ENCODE measurements at places on chromosomes 12 and 14.

DNA sequence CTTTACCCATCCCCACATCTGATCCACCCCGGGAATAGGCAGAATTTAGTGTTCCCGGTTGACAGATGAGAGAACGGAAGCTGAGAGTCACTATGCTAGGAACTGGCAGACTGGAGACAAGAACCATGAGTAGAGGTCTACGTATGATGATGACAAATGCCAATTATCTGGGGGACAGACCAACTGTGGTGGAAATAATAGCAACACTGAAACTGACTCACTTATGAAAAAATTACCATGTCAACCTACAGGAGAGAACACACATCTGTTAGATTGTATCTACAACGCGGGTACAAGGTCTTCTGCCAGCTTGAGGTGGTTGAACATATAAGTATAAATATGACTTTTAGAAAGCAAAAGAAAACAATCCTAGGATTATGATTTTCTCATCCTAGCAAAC lies 15.4 kb upstream of the SELPLG start:
- DNase-seq: no peak

DNA sequence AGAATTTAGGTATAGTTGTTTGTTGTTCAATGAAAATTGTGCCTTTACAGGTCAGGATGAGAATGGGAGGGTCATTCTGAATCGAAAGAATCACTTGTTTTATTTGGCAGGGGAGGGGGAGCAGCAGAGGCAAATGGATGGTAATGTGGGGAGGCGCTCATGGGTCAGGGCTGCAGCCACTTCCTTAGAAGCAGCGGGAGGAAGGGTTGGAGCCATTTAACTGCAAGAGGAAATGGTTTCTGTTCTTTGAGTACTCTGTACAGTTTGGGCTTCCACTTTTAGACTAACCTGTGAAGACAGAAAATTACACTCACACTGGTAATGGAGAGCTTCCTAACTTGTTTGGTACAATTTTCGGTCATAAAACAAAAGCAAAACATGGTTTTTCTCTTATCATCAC lies 57.2 kb downstream of the PIWIL1 start:
- no peak for DNase-seq

DNA sequence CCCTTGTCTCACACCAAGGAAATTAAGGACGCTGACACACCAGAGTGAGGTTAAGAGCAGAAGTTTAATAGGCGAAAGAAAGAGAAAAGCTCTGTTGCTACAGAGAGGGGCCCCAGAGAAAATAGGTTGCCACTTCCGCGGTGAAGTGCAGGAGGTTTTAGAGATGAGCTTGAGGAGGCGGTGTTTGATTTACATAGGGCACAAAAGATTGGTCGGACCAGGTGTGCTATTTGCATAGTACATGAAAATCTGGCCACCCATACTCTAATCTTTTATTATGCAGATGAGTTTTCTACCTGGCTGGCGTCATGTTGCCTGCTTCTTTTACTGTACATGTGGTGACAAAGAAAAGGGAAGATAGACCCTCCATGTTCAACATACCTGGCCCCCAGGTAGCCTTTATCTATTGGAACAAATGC lies 23.3 kb upstream of the MYF6 start:
- no peak for DNase-seq

DNA sequence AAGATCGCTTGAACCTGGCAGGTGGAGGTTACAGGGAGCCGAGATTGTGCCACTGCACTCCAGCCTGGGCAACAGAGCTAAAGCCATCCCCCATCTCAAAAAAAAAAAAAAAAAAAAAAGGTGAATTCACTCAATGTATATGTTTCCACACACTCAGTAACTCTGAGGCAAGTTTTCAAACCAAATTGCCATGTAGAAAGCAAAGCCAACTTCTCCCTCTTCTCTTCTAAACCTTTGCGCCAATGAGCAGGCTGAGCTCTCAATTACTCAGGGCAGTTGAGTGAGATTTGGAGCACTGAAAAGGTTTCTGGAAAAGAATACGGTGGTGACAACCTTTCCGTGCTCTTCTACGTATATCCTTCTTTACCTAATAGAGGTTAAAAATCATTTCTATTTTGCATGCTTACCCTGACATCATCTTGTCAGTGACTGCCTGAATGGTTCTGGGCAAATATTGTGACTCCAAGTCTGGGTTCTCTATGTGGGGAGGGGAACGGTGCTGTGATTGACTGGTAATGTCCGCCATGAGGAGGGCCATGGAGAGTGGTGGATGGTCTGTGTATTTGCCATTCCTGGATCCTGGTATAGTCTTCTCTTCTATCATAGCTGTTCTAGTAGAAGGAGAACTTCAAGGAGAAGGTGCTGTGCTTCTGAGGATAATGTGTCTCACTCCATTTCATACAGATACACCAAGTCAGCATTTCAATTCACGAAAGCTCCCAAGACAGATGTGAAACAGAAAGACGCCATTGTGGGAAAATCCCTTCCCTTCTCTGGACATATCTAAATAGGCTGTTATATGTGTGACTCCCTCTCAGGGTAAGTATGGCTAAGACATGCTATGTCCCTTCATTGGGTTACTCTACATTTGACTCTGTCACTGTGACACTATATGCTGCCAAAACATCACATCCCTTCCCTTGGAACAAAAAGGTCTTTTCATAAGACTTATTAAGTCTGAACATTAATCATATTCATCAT lies 46.2 kb upstream of the MED13L start:
- DNase-seq: no peak

DNA sequence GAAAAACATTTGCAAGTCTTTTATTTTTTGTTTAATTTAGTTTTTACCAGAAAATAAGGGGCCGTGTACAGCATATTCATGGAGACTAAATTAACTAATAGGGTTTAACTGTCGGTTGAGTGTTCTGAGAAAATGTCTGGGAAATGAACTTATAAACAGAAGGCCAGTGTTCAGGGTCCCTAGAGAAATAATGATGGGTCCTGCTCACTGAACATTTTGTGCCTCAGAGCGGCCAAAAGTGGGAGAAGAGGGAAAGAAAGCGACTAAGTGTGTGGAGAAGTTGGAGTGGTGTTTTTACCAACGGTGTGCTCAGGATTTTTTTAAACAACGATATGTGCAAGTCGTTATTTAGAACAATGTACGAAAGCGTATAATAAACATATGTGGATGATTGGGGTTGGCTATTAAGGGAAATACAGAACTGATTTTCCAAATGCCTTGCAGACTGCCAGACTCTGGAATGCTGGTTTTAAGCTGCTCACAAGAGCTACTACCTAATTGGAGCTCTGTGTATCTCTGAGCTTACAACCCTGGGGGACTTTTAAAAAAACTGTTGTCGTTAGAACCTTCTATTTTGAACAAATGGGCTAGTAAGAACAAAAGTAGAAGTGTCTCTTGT lies 166.7 kb downstream of the SLC38A4 start:
- DNase-seq: no peak

DNA sequence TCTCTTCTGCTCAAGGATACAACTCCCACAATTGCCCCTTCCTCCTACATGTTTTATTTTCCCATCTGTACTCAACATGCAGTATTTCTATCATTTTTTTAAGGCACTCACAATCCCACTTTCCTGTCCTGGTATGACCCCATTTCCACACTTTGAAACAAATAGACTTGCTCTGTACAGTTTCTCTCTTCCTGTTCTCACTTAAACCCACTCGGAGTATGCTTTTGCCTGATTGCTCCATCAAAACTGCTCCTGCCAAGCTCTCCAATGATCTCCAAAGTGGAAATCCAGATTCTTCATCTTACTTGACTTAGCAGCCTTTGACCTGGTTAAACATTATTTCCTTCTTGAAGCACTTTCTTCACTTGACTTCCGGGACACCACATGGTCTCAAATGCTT lies 384.5 kb downstream of the SEC23A start:
- DNase-seq: no peak

DNA sequence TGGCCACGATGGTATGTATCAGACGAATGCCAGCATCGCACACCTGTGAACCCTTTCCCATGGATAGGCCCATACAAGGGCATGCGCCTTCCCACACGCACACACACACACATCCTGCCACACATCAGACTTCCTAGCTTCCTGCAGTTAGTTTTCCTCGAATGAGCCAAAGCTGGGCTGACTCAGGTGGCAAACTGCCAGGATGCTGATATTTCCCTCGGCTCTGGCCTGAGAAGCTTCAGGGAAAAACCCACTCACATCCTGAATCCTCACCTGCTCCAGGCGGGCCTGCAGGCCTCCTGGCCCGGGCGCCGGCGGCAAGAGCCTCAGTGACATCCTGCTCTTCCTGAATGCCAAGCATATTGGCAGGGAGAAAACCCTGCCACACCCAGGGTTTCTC lies 22.4 kb downstream of the CALM1 start:
- DNase-seq: no peak

DNA sequence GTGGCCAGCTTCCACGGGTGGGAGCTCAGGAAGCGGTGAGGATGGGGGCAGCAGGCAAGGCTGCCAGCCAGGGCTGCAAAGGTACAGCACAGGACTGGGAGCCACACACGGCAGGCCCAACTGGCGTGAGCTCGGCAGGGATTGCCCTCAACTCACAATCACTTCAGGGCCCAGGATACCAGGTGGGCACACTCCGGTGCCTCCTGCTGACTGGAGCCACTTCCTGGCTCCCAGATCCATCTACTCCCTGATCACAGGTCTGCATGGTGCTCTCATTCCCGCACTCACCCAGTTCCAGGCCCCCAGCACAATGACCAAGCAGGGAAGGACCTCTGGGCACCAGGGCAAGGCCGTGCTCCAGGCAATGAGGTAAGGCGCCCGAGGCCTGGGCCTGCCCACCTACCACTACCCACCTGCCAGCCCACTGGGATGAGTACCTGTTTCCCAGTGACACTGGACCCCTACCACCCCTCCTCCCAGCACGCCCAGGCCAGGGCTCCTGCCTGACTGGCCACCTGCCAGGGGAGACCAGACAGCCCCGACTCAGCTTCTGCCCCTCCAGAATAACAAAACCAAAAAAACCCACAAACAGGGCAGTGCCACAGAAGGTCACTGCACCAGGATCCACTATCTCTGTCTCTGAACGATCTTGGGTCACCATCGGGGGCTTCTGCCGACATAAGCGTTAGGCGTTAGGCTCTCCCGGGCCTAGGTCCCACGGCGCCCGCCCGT lies 1.8 kb downstream of the JAG2 start:
- DNase-seq: no peak

- DNase-seq: no peak
Observed at GRCh38 chr12:101927999-101928398, 50.6 kb downstream of the DRAM1 start.

DNA sequence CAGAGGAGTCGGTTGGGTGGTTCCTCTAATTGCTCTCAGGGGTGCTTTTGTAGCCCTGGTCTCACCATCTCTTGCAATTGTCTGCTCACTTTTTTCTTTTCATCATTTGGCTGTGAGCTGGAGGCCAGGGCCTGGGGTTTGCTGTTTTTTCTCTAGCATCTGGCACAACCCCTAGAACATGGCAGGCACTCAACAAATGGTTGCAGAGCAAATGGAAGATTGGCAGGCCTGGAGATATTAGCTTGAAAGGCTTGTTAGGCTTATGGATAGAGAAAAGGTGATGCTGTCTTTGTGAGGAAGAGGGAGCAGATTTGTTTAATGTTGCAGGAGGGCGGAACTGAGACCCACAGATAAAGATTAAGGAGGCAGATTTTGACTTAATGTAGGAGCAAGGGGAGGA lies 47.0 kb downstream of the GALNT8 start:
- no peak for DNase-seq

- no peak for DNase-seq
Observed at GRCh38 chr12:67442347-67442841, 173.2 kb downstream of the CAND1 start.

- no peak for DNase-seq
Observed at GRCh38 chr12:102479099-102479885, 1.1 kb downstream of the IGF1 start.

- no peak for DNase-seq
Observed at GRCh38 chr12:6110006-6110405, 14.5 kb downstream of the VWF start.

DNA sequence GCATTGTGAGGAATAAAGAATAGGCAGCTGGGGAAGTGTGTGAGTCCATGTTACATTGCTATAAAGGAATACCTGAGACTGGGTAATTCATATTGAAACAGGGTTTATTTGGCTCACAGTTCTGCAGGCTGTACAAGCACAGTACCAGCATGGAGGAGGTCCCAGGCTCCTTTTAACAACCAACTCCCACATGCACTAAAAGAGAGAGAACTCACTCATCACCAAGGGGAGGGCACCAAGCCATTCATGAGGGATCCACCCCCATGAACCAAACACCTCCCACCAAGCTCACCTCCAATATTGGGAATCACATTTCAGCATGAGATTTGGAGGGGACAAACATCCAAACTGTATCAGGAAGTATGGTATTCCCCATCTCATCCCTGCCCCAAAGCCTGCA lies 11.9 kb upstream of the DHRS4 start:
- DNase-seq: no peak

DNA sequence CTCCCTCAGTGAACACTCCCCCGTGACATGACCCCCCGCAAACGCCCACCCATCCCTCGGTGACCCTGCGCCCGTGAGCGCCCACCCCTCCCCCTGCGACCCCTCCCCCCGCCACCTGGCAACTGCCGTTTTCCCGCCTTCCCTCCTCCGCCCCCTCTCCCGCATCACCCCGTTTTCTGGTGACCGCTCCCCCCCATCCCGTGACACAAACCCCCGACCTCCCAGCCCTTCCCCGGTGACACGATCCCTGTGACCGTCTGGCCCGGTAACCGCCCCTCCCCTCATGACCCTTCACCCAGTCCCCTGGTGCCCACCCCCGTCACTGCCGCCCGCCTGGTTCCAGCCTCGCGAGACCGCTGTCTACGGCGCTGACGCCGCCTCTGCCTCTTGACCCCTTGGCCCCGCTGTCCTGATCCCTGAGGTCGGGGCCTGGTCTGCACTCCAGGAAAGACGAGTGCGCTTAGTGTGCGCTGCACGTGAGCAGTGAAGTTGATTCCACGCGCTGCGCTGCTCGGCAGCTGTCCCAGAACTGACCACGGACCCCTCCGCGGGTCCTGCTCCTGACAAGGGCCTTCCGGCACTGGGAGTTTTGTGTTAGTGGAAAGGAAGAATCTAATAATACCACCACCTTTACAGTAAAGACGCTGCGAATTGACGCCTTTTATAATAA lies 59.4 kb downstream of the DDX51 start:
- DNase-seq: peak; percentile 66

GRCh38 chr14:34027990-34028495 lies 77.2 kb upstream of the EGLN3 start:
- DNase-seq: no peak

GRCh38 chr14:101457301-101457935 lies 103.9 kb upstream of the DIO3 start:
- no peak for DNase-seq

GRCh38 chr14:76514213-76514998 lies 138.5 kb downstream of the ESRRB start:
- no peak for DNase-seq

DNA sequence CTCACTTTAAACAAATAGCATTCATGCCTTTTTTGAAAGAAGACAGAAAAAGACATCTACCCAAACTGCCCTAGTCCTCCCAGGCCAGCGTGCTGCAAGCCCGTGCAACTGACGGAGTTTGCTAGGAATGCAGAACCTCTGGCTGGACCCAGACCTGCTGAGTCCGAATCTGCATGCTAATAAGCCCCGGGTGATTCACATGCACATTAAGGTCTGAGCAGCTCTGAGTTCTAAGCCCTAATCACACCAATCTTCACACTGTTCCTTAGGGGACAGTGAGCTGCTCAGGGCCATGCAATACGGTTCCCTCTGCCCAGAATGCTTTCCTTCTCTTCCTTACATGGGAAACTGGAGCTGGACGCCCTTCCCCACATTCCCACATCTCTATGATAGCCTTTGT lies 25.2 kb downstream of the HAL start:
- DNase-seq: no peak

GRCh38 chr14:101019990-101020710 lies 116.6 kb upstream of the RTL1 start:
- DNase-seq: peak; percentile 8

GRCh38 chr12:51322452-51322851 lies 1.5 kb downstream of the BIN2 start:
- no peak for DNase-seq
